ENCODE measurements at places on chromosomes 7 and 10.

GRCh38 chr7:98807068-98808048 is 62.5 kb downstream of the TMEM130 start:
- no peak for DNase-seq

- no peak for DNase-seq
Measured at GRCh38 chr7:20116869-20117268, 100.3 kb downstream of the MACC1 start.

DNA sequence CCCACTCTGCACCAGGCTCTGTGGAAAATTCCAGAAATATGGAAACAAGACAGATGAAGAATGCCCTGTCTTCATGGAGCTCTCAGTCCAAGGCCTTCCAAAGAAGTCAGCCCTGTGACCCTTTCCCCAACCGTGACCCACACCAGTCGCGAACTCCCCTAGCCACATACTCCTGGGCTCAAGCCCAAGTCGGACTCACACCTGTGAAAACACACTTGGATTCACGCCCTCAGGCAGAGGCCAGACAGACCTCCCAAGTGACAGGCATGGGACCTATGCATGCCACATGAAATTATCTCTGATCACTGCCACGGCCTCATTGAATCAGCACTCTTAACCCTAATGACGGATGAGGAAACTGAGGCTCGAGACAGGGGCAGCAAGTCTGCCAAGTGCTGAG is 42.5 kb downstream of the ZCCHC24 start:
- no peak for DNase-seq

GRCh38 chr10:14405076-14406065 is 74.6 kb upstream of the FRMD4A start:
- DNase-seq: no peak

DNA sequence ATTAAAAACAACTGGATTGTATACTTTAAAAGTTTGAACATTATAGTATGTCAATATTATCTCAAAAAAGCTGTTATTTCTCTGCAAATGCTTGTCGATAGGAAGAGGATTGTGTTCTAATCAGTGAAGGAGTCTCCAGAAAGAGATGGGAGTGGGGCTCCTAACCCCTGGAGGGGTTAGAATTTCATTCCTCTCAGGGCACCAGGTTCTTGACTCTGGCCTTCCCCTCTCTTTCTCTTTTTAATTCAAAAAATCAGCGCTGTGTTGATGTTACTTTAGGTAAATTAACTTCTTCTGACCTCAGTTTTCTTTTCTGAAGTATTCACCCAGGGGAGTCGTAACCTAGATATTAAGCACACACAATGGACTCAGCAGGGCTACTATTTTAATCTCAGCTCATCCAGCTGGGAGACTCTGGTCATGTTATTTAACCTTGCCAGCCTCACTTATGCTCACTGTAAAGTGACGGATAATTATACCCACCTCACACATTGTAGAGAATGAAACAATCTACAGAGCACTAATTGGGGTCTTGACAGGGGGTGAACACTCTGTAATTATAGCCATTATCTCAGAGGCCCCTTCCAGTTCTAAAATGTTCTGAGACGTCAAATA is 59.4 kb downstream of the GCC1 start:
- no peak for DNase-seq

- DNase-seq: no peak
Measured at GRCh38 chr7:81180573-81180972, 261.7 kb upstream of the SEMA3C start.

GRCh38 chr7:96612034-96612433 is 97.6 kb downstream of the SEM1 start:
- DNase-seq: no peak

DNA sequence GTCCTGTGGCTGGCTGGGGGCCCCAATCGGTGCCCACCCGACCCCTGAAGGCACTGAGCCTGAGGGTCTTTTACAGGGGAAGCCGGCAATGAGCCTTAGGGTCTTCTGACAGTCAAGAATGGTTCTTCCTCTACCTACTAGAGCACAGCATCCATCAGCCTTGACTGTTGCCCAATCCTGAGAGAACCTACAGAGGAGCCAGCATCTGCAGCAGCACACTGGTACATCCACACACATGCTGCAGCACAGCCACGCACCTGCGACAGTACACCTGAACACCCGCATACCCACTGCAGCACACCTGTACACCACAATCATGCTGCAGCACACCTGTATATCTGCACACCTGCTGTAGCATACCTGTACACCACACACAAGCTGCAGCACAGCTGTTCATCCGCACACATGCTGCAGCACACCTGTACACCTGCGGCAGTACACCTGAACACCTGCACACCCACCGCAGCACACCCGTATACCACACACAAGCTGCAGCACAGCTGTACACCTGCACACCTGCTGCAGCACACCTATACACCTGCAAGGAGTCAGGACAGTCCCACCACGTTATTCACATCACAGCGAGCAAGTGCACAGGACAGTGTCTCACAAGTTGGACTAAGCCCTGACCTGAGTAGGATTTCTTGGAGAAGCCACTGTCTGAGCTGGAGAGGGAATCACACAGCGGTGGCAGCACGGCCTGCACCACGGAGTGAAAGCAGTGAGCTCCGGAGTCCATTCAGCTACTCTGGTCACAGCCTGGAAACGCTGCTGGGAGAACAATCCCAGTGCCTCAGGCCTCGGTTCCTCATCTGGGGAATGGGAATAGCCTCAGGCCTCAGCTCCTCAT is 56.4 kb downstream of the VIPR2 start:
- DNase-seq: no peak

Data from hematopoietic multipotent progenitor cell treated with erythropoietin and hydrocortisone succinate and interleukin-3 and kit ligand, for 4 days (in vitro differentiated cells).